ENCODE measurements at places on chromosomes 1 and 21.
A peak's percentile ranks its signal among the peaks of the same experiment; 100 is the strongest.

DNA sequence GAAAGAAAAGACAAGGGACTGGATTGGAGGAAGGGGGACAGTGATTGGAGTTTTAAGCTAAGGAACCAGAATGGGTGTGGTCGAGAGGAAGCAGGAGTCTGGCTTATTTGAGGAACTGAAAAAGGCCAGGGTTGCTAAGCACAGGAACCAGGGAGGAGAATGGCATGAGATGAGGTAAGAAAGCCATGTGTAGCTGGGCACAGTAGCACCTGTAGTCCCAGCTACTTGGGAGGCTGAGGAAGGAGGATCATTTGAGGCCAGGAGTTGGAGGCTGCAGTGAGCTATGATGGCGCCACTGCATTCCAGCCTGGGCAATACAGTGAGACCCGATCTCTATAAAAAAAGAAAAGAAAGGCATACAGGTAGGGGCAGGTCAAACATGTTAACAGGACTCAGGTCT lies 8.1 kb upstream of the KHDRBS1 start:
- DNase-seq, result no peak

GRCh38 chr1:181936768-181937581 lies 124.5 kb downstream of the ZNF648 start:
- peak; percentile 7 for DNase-seq

- DNase-seq, result no peak
Observed at GRCh38 chr1:201371792-201372191, 5.7 kb downstream of the TNNT2 start.

- DNase-seq, result no peak
Observed at GRCh38 chr1:152038871-152039270, 2.1 kb upstream of the S100A11 start.

- no peak for DNase-seq
Observed at GRCh38 chr1:6924891-6925290, 139.6 kb downstream of the CAMTA1 start.

DNA sequence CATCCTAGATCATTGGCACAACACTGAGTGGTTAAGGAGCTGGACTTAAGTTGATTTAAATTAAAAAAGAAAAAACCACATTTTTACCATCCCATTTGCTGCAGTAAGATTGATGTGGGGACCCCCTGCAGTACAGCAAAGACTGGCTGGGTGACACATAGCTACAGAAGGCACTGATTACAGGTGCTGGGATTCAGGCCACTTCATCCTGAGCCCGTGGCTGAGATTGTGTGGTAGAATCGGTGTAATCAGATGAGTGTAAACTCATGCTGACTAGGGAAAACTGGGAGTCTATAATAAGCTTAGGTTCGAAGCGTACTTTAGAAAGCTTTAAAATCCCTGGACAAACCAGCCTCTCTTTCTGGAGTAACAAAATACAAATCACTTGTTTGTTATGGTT lies 70.1 kb downstream of the SLC25A24 start:
- no peak for DNase-seq

GRCh38 chr1:66678146-66678545 lies 74.1 kb upstream of the DYNLT5 start:
- DNase-seq, result no peak

Measured in CD4-positive, alpha-beta T cell treated with Interleukin-15 for 4 hours (primary cell).